Stimulated activated CD4-positive, alpha-beta T cell treated with anti-CD3 and anti-CD28 coated beads, Interleukin-2, amount 100 ng/mL, for 4 hours (primary cell): ENCODE measurements at places on chromosomes 6 and 20.

DNA sequence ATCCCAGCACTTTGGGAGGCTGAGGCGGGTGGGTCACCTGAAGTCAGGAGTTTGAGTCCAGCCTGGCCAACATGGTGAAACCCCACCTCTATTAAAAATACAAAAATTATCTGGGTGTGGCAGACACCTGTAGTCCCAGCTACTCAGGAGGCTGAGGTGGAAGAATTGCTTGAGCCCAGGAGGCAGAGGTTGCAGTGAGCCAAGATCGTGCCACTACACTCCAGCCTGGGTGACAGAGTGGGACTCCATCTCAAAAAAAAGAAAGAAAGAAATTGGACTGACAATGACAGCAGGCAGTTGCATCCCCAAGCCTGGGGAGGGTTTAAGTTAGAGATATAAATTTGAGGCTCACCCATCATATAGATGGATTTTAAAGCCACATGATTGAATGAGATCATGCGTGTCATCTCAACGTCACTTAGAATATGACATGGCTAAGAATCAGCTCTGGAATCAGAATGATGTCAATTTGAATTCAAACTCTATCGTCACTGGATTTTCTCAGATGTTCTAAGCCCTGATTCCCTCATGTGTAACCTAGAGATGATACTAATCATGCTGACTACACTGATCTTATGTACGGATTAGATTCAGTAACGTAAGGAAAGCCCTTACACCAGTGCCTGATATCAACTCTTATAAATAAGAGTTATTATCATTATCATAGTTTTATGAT, 534.0 kb upstream of the JARID2 start:
- DNase-seq = no peak

DNA sequence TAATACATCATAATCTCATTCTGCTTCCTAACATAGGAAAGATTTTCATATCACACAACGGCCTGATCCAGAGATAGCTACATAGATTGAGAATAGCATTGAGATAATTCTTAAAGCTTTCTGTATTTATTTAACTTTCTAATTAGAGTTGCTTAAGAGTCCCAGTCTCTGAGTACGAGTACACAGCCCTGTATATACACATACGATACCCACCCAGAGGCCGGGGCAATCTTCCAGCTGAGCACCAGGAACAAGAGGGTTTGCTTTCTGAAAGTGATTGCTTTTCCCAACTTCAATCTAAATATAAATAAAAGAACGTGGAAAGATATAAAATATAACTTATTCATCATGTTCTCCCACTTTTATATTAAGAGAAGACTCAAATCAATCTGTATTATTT, 313.8 kb downstream of the COL12A1 start:
- no peak for DNase-seq

- no peak for DNase-seq
Measured at GRCh38 chr6:53868626-53869025, 73.8 kb downstream of the LRRC1 start.

DNA sequence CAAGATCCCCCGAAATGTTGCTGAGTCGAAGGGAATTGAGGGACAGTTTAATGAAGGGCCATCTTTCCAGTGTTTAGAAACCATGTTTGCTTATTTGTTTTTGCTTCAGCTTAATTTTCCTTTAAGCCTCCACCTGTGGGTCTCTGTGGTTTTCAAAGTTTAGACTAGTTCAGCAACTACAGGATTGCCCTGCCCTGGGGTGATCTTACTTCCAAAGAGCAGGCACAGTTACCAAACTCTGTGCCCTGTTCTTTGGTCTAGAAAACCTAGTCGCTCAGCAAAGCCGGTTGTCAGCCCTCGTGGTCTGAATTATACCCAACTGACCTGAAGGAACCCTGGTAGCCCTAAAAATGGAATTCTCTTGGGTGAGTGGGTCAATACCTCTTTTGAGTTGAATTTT, 219.2 kb upstream of the GMDS start:
- no peak for DNase-seq
